ENCODE measurements at places on chromosomes 7 and 10.

GRCh38 chr7:75722373-75722772, 16.4 kb downstream of the HIP1 start:
- no peak for DNase-seq

GRCh38 chr10:59651902-59652301, 57.7 kb downstream of the SLC16A9 start:
- no peak for DNase-seq

DNA sequence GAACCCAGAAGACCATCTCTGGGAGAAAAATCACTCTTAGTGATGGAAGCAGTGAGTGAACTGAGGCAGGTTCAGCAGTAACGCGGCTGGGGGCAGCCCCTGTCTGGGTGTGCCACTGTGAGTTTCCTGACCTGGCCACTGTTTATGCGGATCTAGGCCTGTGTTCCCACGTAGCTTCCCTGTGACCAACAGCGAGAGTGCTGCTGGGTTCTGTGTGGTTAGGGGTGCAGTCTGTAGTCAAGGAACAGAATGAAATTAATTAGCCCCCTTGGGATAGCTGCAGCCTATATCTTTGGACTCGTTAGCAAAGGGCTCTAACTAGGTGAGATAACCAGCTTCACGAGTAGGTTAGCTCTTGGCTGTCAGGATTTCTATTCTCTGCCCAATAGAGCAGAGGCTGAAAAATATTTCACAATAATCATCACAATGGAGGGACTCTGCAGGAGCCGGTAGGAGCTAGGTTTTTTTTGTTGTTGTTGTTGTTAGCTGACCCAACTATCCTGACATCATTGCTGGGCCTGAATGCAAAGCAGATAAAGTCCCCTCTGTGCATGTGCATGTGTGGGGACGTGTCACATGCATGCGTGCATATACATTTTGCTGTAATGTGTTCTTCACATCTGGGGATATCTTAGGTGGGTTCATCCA, 164.9 kb downstream of the TMEM178B start:
- DNase-seq: no peak

GRCh38 chr10:38102880-38103279, 8.7 kb downstream of the ZNF37A start:
- no peak for DNase-seq

- DNase-seq: no peak
Observed at GRCh38 chr10:88565072-88565471, 18.0 kb downstream of the RNLS start.
